ENCODE measurements at places on chromosomes 2 and 18.

GRCh38 chr2:117607202-117607601 is 207.3 kb upstream of the DDX18 start:
- no peak for DNase-seq

GRCh38 chr2:240245706-240246105 is 105.2 kb upstream of the OTOS start:
- no peak for DNase-seq

DNA sequence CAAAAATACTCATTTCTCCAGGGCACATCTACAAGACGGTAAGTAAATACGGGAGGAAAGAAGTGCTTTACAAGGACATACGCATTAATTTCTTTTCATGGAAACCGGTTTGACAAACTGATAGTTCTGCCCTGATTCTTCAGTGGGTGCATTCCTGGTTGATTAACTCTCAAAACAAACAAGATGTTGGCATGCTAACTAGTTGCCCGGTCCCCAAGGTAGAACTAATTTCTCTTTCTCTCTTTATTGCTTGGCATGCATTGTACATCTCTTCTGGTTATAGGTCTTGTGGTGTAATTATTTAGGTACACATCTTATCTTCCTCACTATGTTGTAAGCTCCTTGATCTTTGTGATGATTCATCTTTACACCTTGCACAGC is 46.9 kb upstream of the SPATS2L start:
- no peak for DNase-seq

DNA sequence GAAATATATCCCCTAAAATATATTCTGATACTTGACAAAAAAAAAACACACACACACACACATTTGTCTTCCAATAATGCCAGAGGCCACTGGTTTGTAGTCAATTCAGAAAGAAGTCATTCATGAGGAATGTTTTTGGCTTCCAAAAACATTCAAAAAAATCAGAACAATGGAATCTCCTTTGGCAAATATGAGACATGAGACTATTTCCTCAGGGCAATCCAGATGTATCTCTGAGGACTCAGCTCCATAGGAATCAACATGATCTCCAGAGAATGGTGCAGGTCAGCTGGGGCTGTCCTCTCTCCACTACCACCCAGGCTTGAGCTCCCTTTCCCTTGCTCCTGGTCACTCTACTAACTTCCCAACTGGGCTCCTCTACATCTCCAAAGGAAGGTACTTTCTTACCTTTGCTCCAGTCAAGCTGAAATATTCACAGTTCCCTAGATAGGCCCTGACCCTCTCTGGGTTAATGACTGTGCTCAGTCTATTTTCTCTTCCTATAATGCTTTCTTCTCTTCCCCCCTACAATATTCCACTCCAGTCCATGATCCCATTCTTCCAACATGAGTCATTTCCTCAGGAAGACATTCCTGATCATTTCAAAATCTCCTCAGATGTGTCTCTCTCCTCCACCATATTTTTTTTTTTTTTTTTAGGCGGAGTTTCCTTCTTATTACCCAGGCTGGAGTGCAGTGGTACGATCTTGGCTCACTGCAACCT is 145.3 kb downstream of the C1D start:
- peak; percentile 49 for DNase-seq

GRCh38 chr2:205273148-205273547 is 409.2 kb upstream of the NRP2 start:
- DNase-seq = no peak

DNA sequence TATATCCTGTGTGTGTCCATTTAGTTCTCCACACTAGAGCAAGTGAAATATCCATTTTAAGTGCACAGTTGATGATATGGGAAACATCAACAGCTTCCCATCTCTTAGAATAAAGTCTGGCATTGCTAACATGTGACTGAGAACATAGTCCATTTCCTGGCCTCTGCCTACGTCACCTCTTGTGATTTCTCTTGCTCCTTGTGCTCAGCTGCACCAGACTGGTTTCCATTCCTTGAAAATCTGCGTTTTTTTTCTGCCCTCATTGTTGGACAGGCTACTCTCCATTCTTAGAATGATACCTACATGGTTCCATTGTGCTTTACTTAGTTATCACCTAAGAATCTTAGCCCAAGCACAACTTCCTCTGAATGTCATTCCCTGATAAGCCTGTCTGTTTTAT is 851.2 kb upstream of the ID2 start:
- DNase-seq = no peak

DNA sequence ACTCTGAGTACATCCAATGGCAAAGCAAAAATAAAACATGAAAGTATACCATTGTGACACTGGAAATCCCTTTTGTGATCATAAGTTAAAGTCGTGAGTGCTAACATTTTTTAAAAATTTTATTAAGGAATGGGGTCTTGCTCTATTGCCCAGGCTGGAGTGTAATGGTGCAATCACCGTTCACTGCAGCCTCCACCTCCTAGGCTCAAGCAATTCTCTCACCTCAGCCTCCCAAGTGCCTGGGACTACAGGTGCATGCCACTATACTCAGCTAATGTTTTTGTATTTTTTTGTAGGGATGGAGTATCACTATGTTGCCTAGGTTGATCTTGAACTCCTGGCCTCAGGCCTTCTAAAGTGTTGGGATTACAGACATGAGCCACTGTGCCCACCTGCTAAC is 14.3 kb upstream of the TNFAIP6 start:
- no peak for DNase-seq

DNA sequence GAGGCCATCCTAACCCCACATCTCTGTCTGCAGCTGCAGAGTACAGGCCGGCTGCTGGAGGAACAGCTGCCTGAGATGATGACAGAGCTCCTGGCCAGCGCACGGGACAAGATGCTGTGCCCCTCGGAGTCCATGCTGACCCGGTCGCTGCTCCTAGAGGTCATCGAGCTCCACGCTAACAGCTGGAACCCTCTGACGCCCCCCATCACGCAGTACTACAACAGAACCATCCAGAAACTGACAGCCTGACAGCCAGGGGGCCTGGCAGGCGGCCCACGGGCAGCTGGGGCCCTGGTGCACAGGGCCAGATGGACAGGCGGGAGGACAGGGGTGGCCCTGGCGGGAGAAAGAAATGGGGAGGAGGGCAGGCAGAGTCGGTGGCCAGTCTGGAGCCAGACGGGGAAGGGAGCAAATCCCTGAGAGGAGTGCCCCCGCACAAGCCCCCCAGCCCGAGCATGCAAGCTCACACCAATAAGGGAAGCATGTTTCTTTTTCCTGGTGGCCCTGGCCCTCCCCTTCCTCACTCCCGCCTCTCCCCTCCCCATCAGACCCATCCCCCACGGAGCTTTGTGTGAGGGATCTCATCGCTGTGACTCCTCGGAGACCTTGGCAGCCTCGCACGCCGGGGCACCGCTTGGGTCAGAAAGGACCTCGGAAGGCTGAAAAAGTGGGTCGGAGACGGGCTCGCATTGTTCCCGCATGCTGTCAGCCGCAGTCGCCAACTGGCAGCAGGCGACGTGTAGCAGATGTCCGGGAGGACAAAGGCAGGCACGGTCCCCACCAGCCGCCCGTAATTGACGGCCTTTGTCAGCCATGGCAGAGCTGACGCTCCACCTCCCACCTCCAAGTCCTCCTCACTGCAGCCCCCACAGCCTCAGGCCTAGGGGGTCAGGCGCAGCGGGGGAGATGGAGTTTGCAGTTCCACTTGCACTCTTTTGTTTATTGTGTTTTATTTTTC is 91.2 kb downstream of the SMAD7 start:
- no peak for DNase-seq

GRCh38 chr18:79337184-79337583 is 58.5 kb upstream of the NFATC1 start:
- DNase-seq = no peak

DNA sequence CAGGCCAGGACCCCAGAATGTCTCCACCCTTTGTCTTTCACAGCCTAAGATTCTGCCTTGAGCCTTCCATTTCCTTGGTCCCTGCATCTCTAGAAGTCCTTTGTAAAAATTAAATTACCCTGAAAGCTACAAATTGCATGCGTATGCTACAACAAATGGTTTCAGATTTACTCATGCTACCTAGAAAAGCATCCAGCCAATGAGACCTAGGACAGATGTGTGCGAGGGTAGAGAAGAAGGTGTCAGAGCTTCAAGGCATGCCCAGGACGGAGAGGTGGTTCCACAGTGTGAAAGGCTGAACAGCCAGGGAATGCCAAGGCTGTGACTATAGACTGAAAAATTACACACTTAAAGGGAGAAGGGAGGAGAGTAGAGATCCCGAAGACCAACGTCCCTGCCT is 40.2 kb downstream of the CCBE1 start:
- DNase-seq = no peak

DNA sequence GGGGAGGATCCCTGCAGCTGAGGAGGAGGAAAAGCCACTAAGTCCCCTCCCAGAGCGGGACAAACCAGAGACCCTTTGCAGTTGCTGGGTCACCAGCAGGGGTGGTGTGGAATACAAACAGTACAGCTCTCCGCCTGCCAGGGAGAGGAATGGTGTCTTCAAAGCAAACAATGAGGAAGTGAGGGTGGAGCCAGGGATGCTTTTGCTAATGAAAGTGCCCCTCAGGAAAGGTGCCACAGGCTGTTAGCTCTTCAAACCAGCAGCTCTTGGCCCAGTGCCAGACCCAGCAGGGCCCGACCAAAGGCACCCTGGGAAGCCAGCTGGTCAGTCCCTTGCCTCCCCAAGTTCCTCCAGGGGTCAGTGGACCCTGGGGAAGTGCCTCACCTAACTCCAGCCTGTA is 102.8 kb downstream of the HIBCH start:
- DNase-seq = peak; percentile 5

DNA sequence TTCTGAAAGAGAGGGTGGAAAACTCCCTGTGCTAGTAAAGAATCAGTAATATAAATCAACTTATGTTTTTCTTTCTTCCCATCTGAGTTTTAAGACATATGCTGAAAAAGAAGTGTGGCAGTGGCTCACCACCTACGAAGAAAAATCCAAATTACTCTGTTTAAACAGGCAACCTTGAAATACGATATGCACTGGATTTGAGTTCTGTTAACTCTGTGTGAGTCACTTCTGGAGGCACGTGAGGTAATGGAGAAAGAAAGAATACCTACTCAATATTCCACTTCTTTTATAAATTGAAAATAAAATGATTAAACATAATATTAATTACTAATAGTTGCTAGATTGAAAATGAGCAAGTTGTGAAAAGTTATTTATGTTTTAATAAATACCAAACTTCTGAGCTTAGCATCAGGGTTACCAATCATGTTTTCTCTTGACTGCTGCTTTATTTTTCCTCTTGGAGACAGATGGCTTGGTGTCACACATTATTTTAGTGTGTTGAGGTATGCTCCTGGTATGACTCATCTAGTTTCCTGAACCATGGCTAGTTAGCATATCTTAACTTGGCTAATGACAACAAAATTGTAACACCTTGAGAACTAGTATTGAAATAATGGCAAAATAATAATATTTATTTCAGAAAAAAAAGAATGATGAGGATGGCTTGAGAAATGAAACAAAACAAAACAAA is 1705.5 kb upstream of the PIK3C3 start:
- DNase-seq = no peak

DNA sequence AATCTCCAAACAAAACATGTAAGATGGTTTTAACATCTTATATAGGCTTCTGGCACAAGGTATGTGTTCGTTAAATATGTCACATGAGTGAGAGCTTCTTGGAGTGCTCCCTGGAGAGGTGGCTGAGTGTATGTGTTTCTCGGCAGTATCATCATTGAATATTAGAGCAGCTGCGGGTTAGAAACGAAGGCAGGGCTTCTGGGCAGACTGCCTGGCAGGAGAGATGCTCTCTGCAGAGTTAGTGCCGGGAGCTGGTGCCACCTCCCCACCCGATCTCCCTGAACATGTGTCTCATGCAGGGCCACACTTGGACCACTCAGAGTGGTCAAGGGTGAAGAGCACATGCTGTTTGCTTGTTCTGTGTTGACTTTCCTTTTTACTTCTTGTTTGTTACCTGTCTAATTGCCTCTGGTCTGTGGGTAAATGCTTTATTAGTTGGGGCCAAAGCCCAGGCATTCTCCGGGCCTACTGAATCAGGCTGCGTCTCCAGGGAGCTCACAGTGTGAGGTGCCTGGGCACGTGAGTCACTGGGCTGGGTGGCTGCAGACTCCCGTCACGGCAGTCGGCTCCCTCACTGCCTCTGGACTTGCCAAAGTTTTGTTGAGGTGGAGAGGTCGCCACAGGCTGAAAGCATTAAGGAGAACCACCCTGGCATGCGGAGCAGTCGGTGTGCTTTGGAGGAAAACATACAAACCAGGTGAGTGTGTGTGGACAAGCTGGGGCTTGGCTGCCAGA is 246.6 kb downstream of the FHOD3 start:
- no peak for DNase-seq

GRCh38 chr18:67553437-67553836 is 36.9 kb upstream of the DSEL start:
- no peak for DNase-seq

GRCh38 chr18:26909599-26910290 is 44.2 kb upstream of the AQP4 start:
- no peak for DNase-seq

DNA sequence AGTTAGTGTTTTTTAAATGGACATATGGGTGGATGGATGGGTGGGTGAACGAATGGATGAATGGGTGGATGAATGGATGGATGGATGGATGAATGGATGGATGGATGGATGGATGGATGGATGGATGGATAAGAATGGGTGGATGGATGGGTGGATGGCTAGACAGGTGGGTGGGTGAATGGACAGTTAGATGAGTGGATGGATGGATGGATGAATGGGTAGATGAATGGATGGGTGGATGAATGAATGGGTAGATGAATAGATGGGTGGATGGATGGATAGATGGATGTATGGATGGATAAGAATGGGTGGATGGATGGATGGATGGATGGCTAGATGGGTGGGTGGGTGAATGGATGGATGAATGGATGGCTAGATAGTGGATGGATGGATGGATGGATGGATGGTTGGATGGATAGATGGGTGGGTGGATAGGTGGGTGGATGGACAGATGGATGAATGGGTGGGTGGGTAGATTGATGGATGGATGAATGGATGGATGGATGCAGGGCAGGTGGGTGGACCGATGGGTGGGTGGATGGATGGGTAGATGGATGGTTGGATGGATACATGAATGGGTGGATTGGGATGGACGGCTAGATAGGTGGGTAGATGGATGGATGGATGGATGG is 64.0 kb downstream of the CTIF start:
- no peak for DNase-seq

- DNase-seq = no peak
These were observed 6.1 kb upstream of the PCBP1 start for GRCh38 chr2:70081221-70081620.

DNA sequence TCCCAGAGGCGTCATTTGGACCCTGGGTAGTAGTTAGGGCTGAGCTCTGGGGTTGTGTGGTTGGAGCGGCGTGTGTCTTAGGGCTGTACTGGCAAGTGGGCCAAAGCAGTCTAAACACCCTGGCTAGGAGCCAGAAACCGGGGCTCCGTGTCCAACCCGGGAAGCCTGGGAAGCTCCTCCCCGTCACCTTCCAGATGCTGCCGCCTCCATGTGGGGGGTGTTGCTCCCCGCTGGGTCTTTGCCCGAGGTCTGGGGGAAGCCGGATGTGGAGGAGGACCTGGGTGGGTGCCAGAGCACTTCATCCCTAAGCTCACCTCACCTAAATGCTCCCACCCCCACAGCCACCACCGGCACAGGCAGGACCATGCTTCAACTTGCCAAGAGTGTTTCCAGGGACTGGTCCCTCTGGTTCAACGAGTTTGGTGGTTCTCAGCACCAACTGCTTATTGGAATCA is 25.4 kb downstream of the TET3 start:
- DNase-seq = no peak

Data from H54 (cell line).